ENCODE measurements at places on chromosomes 16 and 17.

- DNase-seq, result no peak
Observed at GRCh38 chr16:89563639-89564392, 3.3 kb downstream of the RPL13 start.

DNA sequence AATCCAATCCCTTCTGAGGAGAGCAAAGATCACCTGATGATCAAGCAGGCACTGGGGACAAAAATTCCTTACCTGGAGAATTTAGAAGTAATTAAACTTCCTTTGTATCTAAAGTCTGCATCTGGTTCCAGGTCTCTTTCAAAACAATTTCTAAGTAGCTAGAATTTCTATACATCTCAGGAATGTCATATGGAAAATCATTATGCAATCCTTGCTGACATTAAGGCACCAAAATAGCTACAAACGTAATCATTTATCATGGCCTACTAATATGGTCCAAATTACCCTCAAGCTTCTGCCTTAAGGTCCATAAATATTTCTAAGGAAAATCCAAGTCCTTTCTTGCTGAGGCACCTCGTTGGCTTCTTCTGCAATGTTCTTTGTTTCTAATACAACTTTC lies 32.9 kb upstream of the YPEL2 start:
- no peak for DNase-seq

DNA sequence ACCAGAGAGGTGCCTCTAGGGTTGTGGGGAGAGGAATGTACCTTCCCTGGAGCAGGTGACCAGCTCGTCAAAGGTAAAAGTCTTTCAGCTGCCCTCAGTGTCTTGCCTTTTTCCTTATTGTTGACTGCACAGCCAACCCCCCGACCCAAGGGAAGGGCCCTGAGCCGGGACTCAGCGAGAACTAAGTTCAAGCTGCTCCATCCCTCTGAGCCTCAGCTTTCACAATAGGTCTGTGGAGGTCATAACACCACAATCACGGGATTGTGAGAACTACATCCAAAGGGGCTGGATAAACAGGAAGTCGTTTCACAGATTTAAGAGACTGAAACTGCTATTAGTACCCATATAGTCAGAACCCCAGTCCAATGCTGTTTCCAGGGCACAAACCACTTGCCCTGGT lies 2.6 kb upstream of the KRT36 start:
- no peak for DNase-seq

- DNase-seq, result no peak
Observed at GRCh38 chr16:31251435-31251834, 8.3 kb upstream of the ITGAM start.

DNA sequence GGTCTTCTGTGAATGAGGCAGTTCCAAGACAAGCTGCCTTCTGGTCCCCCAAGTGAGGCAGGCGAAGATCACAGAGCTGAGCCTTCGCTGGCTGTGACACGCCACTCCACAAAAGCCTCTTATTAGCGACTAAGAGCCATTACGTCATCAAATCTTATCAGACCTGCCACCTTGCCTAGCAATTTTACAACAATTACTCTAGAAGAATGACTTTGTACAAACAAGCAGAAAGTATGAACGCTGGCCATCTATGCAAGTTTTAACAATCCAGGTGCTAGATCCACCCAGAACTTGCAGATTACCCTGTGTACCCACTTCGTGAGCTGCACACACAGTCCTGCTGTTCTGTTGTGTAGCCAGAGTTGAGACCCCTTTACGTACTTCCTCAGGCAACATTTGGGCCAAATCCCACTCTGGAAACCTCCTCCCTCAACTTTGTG lies 3.8 kb upstream of the ICAM2 start:
- no peak for DNase-seq

GRCh38 chr17:5068236-5068635 lies 10.0 kb upstream of the ZFP3 start:
- DNase-seq, result no peak

DNA sequence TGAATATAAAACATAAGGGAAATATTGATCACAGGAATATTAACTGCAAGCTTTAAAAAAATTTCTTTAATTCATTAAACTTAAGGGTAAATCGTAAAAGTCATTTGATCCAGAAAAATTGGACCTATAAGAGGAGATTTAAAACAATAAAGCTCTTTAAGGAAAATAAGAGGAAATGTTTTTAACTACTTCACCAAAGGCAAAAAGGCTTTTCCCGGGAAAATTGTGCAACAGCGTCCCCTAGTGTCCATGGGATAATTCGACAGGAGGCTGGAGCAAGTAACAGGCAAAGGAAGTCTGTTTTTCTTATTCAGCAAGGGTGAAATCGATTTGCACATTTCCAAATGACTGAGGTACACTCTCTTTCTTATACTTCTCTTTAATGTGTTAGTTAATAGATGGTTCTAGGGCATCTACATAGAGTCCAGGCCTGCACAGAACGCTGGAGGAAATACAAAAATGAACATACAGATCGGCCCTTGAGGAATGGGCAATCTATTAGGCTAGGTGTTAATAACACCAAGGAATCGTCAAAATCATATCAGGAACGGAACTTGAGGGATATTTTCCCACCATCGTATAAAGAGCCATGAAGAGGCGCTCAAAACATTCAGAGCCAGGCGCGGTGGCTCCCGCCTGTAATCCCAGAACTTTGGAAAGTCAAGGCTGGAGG lies 61.4 kb downstream of the ZNF18 start:
- DNase-seq, result peak; percentile 28

DNA sequence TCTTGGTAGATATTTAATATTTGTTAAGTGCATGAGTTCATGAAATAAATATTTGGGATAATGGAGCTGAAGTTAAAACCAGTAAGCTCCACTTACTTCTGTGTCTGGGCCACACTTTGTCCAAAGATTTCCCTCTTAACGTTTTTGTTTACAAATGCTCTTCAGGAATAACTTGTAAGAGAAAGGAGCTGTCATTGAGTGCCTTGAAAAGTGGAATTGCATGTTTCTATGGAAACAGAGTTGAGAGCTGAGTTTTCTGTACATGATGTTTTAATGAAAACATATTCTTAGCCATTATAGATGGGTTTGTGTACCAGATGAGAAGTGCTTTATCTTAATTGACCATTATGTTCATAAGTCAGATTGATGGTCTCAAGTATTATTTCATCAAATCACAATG lies 1045.4 kb upstream of the EEF2KMT start:
- DNase-seq, result no peak

GRCh38 chr17:74453665-74454196 lies 12.7 kb upstream of the CD300A start:
- no peak for DNase-seq

GRCh38 chr17:76772842-76773525 lies 35.1 kb downstream of the MFSD11 start:
- peak; percentile 82 for DNase-seq

DNA sequence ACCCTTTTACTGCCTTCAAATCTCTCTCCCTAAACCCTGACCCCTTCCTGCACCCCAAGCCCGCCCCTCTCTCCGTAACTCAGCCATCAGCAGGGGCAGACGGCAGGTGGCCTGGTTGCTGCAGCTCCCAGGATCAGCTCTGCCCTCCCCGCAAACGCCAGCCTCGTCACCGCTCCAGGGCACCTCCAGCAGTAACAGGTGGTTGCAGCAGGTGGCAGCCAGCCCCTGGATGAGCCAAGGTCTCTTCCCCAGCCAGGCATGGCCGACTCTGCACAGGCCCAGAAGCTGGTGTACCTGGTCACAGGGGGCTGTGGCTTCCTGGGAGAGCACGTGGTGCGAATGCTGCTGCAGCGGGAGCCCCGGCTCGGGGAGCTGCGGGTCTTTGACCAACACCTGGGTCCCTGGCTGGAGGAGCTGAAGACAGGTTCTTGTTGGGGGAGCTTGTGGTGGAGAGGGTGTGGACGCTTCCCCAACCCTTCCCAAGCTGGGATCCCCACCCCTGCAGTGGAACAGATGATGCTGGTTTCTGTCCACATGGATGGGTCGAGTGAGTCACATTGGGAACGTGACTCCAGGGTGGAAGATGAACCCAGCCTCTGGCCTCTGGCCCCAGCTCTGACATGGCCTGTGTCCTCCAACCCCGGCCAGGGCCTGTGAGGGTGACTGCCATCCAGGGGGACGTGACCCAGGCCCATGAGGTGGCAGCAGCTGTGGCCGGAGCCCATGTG lies 558 bp downstream of the HSD3B7 start:
- DNase-seq, result peak; percentile 12

- peak; percentile 31 for DNase-seq
Observed at GRCh38 chr17:63550817-63551639, 751 bp downstream of the DCAF7 start.

DNA sequence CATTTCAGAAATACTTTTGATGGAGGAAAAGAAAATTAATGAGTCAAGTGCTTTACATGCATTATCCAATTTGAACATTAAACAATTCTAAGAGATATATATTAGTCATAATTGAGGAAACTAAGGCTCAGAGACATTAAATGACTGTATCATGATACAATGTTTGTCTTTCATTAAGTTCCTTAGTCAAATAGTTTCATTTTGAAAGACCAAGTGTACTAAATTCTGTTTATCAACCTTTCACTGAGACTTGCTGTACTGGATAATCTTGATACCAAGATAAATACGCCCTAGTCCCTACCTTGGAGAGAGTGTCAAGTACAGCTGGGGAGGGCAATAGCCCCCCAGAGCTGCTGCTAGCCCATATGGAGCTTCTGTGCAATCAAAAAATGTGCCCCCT lies 24.2 kb downstream of the TOM1L2 start:
- DNase-seq, result peak; percentile 25

DNA sequence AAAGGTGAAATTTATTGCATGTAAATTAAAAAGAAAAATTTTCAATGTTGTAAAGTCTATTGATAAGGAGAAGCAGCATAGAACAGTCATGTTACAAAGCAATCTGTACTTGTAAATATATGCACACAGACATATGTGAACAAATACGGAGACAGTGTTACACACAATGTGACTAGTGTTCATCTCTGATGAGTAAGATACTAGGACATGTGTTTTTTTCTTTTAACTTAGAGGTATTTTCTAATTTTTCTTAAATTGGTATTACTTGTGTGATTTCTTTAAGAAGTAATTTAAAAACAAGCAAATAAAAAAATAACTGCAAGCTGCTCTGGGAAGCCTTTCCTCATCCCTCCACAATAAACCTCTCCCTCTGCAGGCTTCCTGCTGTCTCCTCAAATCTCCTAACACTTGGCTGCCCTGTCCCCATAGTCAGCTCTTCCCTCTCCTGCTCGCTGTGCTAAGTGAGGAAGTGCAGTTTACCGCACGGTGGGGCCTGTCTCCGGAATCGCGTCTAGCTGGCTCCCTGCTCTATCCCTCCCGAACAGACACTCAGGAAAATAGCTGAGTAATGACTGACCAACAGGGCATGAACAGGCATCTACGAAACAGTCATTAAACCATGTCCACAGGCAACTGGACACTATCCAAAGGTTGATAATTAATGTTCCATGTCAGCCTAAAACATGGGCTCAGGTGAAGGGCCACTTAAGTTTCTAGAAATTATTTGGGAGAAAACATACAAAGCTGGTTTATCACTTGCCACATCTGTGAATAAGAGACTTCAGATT lies 35.9 kb downstream of the CMTM4 start:
- peak; percentile 91 for DNase-seq

DNA sequence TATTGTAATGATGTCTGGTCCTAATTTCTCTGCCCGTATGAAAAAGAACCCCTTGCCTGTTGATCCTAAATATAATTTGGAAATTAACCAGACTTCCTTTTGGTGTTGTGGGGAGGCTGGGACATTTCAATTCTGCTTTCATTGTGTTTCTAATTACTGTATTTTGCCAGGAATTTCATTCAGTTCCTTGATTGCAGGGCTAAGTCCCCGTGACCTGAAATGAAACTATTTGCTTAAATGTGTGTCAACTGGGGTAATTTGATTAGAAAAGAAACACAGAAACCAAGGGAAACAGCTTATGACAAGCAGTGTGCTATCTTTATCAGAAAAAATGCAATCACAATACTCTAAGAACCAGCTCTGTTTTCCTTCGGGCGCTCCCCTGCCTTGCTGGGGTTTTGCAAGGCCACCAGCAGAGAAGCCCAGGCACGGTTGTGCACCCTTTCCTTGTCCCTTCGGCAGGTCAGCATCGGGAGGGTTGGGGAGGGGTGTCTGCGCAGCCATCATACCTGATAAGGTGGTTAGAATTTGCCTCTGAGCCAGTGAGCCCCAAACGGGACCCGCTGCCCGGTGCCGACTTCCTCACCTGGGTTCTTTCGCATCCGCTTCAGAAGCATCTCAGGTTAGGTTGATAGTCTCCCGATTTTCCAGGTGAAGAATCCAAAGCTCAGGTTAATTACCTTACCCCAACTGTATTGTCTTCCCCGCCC lies 19.4 kb downstream of the KLHL36 start:
- no peak for DNase-seq

DNA sequence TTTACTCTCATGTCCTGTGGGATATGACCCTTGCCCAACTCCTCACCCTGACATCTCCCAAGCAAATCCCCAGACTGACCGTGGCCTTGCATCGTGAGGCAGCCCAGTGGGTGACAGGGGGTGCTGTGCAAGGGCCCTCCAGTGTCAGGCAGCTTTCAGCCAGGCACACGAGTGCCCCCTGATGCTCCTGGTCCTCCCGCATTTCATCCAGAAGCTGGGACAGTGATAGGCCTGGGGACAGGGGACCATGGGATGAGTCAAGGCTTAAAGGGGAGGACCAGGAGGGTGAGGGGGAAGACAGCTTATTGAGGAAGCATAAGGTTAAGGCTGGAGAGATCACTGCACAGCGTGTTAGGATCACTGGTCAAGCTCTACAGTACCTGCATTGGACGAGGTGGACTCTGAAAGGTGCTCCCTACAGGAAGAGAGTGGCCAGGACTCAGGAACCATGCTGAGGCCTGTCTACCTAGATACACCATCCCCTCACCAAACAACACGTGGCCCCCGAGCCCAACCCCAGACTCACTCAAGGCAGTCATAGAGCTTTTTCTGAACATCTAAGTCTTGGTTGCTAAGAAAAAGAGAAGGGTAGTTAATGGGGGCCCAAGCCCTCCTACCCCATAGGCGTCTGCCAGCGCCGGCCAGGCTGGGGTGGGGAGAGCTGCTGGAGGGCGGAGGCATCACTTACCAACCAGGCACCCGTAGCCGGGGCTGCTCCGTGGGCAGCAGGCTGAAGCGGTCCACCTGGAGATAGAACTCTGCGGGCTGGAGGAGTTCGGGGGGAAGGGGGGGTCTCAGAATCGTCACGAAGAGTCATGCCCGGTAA lies 998 bp downstream of the ACD start:
- DNase-seq, result no peak

- DNase-seq, result no peak
Observed at GRCh38 chr17:76492123-76492988, 8.9 kb downstream of the RHBDF2 start.

- no peak for DNase-seq
Observed at GRCh38 chr17:46763416-46763815, 55.1 kb downstream of the WNT3 start.

GRCh38 chr16:67474551-67475455 lies 6.2 kb downstream of the ATP6V0D1 start:
- no peak for DNase-seq
